ENCODE measurements at places on chromosomes 5 and 9.

DNA sequence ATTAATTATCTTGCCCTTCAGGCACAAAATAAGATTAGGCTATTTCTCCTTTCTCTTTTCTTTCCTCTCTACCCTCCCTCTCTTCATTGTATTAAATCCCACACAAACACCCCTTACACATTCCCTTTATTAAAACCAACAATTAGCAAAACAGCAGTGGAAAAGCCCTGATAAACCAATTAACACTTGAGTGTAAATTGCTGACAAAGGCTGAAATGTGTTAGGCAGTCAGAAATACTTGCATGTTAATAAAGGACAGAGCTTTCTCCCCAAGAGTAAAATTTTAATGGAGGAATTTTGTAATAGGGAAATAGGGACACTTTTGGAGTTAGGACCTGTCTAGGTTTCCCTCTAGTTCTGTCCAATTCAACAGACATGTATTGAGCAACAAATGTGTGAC is 370.9 kb downstream of the MRPS30 start:
- no peak for DNase-seq

GRCh38 chr9:79570448-79571308 is 1.1 kb upstream of the TLE4 start:
- DNase-seq: peak; percentile 4

GRCh38 chr9:132381966-132382541 is 24.6 kb downstream of the TTF1 start:
- DNase-seq: no peak

GRCh38 chr5:167557359-167557758 is 734.1 kb upstream of the WWC1 start:
- DNase-seq: no peak

DNA sequence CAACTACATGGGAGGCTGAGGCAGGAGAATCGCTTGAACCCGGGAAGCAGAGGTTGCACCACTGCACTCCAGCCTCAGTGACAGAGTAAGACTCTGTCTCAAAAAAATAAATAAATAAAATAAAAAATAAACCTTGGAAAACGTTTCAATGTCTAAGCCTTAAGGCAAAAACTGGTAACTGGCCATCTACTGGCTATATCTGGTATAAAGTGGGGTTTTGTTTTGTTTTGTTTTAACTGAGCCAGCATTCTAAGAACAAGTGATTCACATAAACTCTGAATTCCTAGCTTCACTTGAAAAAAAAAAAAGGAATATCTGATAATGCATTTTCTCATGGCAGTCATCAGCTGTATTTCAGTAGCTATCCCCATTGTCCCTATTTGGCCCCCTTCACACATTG is 126.1 kb upstream of the EFNA5 start:
- DNase-seq: no peak
